Fibroblast of upper back skin (primary cell): ENCODE measurements at places on chromosomes 5 and 9.
A peak's percentile ranks its signal among the peaks of the same experiment; 100 is the strongest.

DNA sequence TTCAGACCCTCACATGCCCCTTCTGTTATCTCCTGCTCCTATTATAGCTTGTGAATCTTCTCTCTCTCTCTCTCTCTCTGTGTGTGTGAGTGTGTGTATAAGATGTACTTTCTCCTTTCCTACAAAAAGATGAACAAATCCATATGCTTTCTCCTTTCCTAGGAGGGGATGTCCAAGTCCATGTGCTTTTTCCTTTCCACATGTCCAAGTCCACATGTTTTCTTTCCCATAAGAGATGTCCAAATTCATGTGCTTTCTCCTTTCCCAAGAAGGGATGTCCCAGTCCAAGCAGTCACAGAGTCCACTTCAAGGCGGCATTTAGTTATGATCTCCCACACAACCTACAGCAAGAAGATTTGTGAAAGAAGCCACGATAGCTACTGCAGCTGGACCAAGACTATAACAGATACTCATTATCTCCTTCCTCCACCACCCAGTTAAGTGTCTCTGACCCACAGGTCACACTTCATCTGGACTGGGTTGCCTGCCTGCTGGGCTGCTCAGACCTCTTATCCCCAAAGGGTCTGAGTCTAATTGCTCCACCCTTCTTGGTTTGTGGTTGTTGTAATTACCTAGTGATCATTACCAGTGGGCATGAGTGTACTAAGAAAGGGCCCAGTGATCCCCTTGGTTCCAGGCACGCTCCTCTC lies 18.4 kb upstream of the FOXI1 start:
- DNase-seq, result no peak

DNA sequence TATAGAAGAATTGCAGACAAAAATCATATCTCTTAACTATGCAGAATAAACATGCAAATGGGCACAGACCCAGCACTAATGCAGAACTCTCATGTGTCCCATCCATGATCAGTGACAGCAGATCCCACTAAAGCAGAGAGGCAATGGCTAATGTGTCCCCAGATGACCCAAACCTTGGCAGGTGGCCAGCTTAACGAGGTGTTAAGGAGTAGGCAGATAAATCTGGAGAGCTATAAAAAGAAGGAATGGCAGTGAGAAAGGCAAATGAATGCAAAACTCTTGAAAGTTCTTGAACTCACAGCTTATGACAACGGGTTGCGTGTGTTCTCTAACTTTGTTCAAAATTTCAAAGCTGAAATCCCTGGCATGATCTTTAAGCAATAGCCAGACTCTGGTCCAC lies 265.4 kb downstream of the RASEF start:
- no peak for DNase-seq

DNA sequence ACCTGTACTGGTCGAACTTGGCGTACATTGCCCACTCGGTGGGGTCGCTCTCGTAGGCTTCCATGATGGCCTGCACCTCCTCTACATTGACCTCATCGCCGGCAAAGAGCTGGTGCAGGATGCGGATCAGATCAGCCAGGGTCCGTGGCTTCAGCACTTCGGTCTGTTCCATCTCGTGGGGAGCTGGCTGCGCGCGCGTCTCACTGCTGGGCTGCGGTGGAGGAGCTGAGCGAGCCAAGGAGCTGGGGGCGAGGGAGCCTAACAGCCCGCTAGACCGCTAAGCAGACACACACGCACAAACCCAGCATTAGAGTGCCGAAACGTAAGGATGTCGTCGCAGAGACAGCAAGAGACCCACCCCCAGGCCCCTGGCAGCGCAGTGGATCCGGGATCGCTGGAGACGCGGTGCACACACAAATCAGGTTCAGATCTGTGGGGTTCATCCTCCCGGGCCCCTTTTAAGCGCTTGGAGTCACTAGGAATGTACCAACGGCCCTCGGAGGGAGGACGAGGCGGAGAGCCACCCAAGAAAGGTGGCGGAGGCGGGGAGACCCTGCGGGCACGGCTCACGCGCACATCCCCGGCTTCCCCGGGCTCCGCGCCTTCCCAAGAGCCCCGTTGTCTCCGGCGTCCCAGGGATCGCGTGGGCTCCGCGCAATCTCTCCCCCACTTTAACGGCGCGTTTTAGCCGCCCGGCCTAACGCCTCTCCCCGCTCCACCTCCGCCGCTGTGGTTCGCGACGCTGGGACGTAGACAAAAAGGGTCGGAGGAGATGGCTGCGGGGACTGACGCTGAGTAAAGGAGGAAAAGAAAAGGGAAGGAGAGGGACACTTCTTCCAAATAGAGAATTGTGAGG lies at the start of gene CDO1:
Gene CDO1 (minus strand): TSS at position 434 of the 856 bp plus-strand sequence. CDS start 262 bp downstream, at position 172.
- peak; percentile 54 for DNase-seq

- DNase-seq, result no peak
Measured at GRCh38 chr9:110938242-110938641, 100.0 kb downstream of the LPAR1 start.

GRCh38 chr9:35652829-35653209 lies 2.1 kb upstream of the SIT1 start:
- no peak for DNase-seq

DNA sequence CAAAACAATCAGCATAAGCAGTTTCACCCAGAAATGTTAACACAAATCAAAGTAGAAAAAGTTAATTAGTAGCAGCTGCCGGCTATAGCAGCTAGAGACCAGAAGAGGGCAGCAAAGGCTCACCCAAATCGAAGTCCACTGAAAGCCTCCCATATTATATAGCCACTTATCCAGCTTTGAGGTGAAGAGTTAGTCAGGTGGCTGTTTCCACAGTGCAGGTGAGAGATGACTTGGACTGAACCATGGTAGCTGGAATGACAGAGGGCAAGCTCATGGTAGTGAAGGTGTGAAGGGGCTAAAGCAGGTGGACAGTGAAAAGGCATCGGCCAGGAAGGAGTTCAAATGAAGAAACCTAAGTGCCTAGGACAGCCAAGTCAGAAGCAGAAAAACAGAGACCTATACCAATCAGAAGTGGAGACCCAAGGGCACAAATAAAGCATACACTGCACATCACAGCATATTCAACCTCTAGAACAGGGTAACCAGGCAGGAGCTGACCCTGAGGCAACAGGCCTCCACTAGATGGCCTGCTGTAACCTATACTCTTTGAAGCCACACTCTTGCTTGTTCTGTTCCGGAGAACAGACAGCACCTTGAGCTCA lies 7.2 kb upstream of the RNF38 start:
- DNase-seq, result peak; percentile 58

DNA sequence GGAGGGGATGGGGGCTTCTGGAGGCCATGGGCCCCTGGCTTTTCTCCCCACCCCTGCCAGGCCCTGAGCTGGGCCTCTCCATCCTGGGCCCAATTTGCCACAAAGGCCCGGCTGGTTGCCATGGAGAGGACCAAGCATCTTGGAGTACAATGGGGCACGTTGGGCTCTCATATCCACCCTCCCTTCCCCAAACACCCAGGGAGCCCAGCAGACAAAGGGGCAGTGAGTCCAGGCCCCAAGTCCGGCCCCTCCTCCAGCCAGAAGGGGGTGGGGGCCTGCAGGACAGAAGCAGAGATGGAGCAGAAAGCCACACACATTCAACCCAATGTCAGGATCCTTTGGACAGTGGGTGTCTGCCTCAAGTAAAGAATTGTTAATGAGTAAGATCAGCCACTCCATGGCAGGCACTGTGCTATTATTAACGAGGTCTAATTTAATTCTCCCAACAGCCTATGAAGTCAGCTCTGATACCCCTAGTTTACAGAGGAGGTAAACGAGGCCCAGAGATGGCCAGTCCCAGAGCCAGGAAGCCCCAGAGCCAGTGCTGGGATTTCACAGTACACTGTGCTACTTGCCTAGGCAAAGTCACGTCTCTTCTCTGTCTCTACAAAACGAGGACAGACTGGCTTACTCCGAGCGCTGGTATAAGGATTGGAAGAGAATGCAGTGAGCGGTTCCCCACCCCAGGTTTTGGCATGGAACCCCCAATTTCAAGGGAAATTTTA lies 2.3 kb downstream of the CRB2 start:
- DNase-seq, result no peak
